ENCODE measurements at places on chromosomes 11 and 22. TPM values are rescaled to one million over a fixed set of nuclear protein-coding genes. Genes with fewer than 3 reads are reported as not detected.

The KLHDC7B gene
- total RNA-seq, result not detected

DNA sequence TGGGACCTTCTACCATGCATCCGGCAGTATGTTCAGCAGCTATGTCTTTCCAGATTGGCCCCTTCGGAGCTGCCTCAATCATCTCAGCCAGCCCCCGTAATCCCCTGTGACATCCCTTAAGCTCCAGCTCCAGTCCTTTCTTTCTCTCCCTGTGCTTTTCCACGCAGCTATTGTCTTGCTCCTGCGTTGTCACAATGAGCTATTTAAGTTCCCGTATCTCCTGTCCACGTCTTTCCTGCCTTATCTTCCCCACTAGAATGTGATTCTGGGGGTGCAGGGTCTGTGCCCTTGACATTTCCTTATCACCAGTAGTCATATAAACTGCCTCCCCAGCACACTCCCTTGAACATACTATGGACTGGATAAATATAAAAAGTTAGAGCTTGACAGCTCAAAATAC lies 5.1 kb upstream of the ETS1 start:
- no peak for DNase-seq

- no peak for DNase-seq
Measured at GRCh38 chr11:110230377-110230776, 66.0 kb downstream of the RDX start.

DNA sequence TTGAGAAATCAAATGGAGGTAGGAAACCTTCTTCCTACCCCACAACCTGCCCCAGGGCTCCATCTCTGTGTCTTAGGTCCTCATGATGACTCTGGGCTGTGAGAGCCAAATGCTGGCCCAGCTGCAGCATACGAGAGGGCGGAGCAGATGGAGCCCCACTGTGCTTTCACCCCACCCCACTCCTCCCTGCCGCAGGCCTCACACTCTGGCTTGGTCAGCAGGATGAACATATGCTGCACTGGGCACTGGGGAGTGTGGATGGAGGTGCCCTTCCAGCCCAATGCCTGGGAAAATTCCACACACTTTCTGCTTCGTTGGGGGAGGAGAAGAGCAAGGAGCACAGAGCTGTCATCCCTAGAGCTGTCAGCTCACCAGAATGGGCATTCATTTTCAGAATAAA lies 271.6 kb upstream of the CADM1 start:
- no peak for DNase-seq

The NXPE1 gene
- not detected for total RNA-seq

DNA sequence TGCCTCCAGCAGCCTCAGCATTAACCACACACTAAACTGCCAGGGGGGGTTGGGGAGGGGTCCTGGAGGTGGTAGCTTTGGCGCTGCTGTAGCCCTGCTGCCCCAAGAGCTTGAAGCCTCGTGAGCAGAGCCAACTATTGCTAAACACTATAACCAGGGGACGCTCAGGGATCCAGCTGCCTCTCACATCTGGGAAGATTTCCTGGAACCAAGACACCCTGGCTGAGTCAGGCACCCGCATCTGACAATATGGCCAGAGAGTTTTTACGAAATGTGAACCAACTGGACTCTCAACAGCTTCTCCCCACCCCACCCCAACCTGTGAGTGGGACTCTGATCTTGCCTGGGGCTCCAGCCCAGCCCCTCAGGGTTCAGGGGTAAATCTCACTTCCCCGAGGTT lies 14.3 kb downstream of the C1QTNF6 start:
- DNase-seq, result no peak

The SERPIND1 gene
- 0.17 TPM for total RNA-seq

GRCh38 chr22:41062146-41062545 lies 30.2 kb upstream of the EP300 start:
- DNase-seq, result no peak

DNA sequence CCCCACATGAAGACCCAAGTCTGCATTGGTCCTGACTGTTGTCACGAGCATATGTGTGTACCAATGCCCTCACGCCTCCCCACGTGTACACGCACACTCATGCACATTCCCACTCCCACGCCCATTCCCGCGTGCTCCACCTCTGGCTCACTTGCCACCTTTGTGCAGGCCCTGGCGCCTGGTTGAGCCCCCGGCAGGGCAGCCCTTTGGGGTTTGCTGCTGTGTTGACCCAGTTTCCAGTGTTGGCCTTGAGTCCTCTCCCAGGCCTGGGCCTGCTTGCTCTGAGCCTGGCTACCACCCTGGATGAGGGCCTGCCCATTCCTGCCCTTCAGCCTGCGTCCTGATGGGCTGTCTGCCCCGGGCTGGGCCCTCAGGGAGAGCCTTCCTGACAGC lies 18.2 kb downstream of the PVALB start:
- DNase-seq, result no peak

DNA sequence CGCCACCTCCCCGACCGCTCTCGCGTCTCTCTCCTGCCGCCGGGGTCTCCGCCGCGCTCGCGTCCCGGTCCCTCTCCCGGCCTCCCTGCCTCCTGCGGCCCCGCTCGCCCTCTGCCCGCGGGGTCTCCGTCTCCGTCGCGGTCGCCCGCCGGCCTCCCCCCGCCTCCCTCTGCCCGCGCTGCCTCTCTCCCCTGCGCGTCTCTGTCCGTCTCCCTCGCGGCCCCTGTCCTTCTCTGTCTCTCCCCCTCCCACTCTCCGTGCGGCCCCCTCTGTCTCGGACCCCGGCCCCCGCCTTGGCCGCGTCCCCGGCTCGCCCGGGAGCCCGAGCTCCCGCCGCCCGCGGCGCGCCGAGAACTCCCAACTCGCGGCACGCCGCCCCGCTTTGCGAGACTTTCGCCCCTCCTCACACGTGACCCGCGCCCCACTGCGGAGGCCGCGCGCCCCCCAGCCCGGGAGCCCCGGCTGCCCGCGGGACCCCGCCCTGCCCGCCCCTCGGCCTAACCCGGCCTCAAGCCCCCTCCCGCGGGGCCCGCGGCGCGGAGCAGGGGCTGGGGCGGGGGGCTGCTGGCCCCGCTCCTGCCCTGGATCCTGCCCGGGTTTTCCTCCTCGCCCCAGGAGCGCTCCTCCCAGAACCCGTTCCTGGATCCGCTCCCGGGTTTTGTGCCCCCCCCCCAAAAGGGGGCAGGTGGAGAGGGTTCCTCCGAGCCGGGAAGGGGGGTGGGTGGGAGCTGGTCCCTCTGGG lies 702 bp upstream of the KCNJ4 start:
- DNase-seq, result no peak

- DNase-seq, result no peak
Measured at GRCh38 chr11:71495286-71496230, 31.5 kb upstream of the KRTAP5-7 start.

The CASP12 gene
- total RNA-seq, result 0.13 TPM

- DNase-seq, result peak; percentile 26
Measured at GRCh38 chr11:37951996-37952395, 1354.0 kb upstream of the RAG2 start.

GRCh38 chr22:31120230-31120629 lies 2.5 kb upstream of the INPP5J start:
- DNase-seq, result no peak

- DNase-seq, result no peak
Measured at GRCh38 chr11:60056349-60056969, at the start of gene MS4A3. Gene MS4A3 (plus strand): TSS chr11:60056665. CDS start chr11:60061161, 4,496 bp downstream.

GRCh38 chr22:32119568-32120235 lies 39.4 kb downstream of the C22orf42 start:
- no peak for DNase-seq

DNA sequence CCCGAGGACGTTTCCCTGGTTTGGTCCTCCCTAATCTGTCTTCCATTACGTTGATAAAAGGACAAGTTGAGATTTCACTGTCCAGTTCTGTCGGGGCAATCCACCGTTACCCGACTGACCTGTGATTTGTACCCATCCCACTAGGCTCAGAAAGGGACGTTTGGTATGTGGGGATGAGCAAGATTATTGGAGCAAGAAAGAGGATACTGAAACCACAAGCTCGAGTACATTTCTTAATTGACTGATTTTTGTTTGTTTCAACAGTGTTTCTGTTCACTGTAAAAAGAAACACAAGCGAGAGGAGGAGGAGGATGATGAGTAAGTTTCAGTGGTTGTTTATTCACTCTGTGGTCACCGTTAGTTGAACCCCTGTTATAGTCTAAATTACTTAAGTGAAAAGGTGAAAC lies 969 bp downstream of the CCDC117 start:
- DNase-seq, result peak; percentile 44

The DEFB108B gene
- total RNA-seq, result not detected

DNA sequence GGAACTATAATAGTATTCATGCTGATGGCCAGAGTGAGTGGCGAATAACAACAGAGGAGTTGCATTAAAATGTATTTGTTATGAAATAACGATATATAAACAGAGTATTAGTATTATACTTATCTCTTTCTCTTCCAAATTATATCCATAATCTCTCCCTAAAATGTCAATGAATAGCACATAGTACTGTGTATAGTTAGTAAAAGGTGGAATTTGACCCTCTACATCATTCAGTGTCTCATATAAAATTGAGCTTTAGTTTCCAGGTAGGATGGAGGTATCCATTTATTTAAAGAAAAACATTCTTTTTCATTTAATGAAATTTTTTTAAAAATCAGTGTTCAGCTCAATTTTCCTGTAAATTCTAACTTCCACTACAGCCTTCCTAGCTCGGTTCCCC lies 34.4 kb upstream of the TECTA start:
- DNase-seq, result no peak

- no peak for DNase-seq
Measured at GRCh38 chr11:61630089-61630488, 49.2 kb upstream of the SYT7 start.

Measured in LHCN-M2 (cell line).